ENCODE measurements at places on chromosomes 1 and 21.

GRCh38 chr21:46274797-46275390 lies 10.5 kb downstream of the MCM3AP start:
- no peak for DNase-seq

DNA sequence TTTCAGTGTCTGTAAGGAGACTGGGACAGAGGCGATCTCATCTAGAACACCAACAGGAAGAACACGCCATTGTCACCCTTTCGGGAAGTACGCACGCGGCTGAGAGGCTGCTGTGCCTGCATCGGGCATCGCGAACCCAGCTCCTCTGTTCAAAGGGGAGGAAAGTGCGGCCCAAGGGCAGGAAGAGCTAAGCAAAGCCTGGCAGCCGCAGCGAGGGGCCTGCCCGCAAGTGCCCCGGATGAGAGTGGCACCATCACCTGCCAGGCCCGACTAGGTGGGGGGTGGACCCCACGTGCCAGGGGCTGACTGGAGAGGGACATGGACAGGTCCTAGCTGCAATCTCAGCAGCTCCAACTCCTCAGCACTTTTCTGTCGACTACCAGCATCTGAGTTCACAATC lies 7.5 kb downstream of the TPRG1L start:
- no peak for DNase-seq

DNA sequence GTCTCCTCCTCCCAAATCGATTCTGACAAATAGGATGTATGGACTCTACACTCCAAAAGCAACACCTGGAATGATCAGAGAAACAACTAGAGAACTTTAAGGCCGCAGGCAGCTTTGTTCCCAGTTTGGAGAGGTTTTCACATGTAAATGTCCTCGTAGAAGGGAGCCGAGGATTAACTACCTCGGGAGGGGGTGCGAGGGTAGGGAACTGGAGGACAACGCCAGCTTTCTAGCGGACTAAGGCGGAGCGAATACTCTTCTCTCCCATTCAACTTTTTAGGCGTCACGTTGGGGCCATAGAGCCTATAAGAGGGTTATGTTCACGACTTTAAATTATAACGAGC lies 1.2 kb downstream of the SCAF4 start:
- DNase-seq: no peak

GRCh38 chr1:159554696-159555095 lies 18.9 kb upstream of the OR10J5 start:
- DNase-seq: no peak

DNA sequence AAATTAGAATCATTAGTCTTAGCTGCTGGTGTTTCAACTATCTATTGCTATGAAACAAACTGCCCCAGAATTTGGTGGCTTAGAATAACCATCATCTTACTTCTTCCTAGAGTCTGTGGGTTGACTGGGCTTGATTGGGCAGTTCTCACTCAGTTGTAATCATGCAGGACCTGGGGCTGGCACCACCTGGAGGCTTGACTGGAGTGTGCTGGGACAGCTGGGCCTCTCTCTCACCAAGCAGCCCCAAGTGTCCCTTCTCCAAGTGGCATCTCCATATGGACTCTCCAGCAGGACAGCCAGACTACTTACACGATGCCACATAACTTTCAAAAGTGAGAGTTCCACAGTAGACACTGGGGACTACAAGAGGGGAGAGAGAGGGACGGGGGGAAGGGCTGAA lies 140.3 kb upstream of the ATP1B1 start:
- no peak for DNase-seq

- no peak for DNase-seq
Observed at GRCh38 chr1:6635910-6636760, 11.5 kb downstream of the THAP3 start.

DNA sequence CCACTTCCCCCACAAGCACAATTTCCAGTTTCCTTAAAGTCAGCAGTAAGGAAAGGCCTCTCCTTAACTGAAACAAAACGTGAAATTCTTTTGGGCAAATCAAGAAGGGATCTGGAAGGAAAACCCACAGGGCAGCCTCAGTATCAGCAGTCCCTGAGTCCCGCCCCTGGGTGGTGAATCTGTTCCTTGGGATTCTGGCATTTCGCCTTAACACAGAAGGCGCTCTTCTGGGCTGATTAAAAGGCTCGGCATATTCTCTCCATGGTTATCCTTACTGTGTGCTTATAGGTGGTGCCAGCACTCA lies 12.2 kb upstream of the RAB4A start:
- DNase-seq: no peak

DNA sequence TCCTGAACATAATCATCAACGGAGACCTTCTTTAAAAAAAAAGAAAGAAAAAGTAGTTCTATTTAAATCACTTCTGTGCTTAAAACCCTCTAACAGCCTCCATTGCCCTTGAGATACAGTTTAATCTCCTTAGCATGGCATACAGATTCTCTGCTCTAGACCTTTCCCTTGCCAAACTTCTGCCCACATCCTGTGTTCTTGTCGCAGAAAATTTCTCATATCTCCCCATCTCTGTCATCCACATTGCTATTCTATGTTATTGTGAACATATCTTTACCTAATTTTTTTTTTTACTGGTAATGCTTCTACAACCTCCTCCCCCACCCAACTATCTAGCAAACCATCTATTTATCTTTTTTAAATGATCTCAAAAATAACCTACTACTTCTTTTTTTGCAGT lies 135.7 kb upstream of the PROX1 start:
- DNase-seq: no peak

- DNase-seq: no peak
Observed at GRCh38 chr1:234686035-234686434, 76.1 kb upstream of the IRF2BP2 start.

Measured in left colon (tissue), 2 donors.